ENCODE measurements at places on chromosomes 1 and 21.

DNA sequence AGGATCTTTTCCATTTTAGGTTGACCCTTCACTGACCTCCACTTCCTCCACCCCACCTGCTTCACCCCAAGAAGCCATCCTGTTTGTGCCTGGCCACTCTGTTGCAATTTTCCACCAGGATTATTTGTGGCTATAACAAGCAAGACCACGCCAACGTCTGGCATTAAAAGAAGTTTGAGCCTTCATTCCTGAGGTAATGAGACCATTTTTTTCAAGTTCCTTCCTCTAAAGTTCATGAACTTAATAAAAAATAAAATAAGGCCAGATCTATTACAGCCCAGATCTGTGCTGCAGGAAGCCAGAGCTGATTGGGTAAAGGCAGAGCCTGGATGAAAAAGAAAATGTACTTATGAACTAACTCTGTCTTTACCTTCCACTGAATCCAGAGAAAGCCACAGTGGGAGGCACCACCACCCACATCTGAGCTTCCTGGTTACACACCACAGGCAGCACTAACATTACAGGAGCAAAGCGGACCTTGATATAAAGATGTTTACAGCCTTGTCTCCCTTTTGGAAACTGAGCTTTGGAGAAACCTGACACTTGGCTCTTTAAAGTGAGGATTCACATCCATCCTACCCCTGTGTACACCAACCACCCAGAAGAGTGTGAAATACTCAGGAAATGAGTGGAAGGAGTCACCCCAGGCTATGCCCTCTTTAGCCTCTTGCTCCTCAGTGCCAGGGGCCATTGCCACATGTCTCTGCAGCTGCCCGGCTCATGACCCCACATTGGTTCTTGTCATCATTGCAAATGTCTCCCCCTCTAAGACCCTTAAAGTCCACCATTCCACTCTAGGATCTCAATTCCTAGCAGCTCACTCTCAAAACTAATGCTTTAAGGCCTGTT lies 293.6 kb downstream of the PLPP3 start:
- peak; percentile 34 for DNase-seq

GRCh38 chr1:239744851-239745250 lies 346.8 kb upstream of the FMN2 start:
- DNase-seq, result no peak

- peak; percentile 98 for DNase-seq
Observed at GRCh38 chr21:28069450-28069923, 923.2 kb downstream of the LTN1 start.

GRCh38 chr1:224092111-224092510 lies 21.8 kb upstream of the FBXO28 start:
- no peak for DNase-seq

GRCh38 chr1:99474350-99474893 lies 171.5 kb upstream of the PALMD start:
- DNase-seq, result no peak

DNA sequence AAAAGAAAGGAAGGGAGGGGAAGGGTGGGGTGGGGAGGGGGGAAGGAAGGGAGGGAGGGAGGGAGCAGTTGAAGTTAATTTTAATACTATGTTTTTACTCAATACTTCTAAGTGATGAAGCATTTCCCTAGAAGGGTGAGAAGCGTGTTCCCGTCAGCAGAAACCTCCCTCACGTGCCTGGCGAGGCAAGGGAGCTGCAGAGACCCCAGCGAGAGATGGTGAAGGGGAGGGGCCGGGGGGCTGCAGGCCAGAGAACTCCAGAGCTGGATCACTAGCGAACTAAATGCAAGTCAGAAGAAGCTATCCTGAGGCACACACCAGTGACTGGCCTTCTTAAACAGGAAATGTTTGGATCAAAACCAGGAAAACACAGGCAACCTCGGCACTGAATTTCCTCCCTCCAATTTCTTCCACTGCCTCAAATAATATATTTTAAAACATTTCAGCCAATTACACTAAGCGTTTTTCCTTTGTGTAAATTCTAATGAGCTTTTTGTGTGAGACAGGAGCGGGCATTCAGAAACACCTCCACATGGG lies 18.0 kb downstream of the WDR4 start:
- DNase-seq, result no peak

DNA sequence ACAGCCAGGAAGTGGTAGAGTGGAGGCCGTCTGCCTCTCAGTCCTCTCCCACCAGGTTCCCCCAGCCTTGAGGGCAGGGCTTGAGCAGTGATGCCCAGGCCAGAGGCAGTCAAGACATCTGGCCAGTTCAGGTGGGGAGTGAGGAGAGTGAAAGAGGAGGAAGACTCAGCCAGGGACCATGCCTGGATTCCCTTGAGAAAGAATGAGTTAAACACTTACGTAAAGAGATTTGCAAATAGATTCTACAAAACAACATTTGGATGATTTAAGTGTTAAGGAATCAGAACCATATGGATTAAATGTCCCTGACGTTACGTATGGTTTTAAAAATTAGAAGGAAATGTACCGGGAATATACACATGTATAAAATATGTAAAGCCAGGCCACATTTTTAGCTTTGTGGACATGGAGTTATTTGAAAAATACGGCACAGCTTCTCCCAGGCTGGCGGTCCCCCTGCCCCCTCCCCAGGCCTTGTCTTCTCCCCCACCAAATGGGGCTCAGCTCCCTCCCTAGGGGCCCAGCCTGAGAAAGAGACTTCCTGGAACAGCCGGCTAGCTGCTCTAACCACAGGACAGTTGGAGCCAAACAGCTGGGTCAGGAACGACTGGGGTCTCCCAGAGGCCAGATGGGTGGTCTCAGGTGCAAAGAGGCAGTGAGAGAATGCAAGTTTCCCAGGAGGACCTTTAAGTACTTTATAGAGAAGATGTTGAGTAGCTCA lies 188.3 kb upstream of the EDN2 start:
- DNase-seq, result peak; percentile 84

- DNase-seq, result no peak
Observed at GRCh38 chr1:80825067-80825466, 975.7 kb upstream of the ADGRL2 start.

- DNase-seq, result no peak
Observed at GRCh38 chr1:172680244-172680643, 21.3 kb downstream of the FASLG start.

DNA sequence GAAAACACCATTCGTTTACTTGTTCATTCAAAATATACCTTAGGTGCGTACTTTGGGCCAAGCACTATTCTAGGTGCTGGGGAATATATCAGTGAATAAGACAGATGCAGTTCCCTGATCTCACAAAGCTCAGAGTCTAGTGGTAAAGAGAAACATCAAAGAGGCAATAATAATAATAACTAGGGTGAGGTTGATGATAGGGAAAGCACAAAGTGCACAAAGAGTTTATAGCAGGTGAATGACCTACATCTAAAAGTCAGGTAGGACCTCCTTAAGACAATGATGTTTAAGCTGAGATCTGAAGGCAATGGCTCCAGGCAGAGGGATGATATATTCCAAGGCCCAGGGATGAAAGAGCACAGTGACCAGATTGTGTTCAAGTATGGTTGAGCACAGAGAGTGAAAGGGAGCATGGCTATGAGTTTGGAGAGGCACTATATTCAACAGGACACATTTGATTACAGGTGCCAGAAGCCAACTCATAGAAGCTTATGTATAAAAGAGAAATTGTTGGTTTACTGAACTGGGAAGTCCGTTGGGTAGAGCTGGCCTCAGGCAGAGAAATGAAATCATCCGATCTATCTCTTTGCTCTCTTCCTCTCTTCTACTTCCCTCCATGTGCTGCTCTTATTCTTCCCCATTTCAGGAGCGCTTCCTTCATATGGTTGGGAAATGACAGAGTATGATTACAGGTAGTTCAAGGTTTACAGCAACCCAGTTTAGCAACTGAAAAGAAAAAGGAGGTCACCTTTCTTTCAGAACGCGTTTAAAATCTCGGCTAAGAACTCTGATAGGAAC lies 23.0 kb upstream of the CCT8 start:
- no peak for DNase-seq

DNA sequence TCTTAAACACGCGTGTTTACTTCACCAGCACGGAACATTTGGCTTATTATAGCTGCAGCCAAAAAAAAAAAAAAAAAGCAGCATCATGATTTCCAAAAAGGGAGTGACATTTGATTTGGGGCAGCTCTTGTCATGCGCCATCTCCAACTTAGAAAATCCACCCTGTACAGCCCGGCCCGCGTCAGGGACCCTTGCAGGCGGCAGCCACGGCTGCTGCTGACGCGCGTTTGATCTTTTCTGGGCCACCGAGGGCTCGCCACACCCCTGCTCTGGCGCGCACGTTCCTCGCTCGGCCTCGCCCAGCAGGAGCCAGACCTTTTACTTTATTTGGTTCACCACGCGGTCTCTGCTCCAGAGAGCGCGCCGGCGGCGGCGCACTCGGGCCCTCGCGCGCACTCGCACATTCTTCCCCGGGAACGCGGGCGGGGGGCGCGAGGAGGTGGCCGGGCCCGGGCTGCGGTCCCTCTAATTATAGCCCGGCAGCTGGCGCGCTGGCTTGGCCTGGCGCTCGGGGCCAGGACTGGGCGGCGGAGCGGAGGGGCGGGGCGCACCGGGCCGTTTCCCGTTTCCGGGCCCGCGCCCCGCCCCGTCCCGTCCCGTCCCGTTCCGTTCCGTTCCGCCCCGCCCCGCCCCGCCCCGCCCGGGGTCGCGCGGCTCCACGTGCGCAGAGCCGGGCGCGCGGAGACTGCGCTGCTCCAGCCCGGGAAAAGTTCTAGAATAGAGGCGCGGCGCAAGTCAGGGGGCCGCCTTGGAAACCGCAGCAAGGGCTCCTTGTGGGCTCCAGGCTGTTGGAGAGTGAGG lies 10.2 kb downstream of the IRF2BP2 start:
- peak; percentile 84 for DNase-seq

GRCh38 chr1:47405697-47406096 lies 10.4 kb upstream of the FOXE3 start:
- DNase-seq, result no peak

- DNase-seq, result peak; percentile 21
Observed at GRCh38 chr1:230327892-230328284, 98.2 kb downstream of the PGBD5 start.

DNA sequence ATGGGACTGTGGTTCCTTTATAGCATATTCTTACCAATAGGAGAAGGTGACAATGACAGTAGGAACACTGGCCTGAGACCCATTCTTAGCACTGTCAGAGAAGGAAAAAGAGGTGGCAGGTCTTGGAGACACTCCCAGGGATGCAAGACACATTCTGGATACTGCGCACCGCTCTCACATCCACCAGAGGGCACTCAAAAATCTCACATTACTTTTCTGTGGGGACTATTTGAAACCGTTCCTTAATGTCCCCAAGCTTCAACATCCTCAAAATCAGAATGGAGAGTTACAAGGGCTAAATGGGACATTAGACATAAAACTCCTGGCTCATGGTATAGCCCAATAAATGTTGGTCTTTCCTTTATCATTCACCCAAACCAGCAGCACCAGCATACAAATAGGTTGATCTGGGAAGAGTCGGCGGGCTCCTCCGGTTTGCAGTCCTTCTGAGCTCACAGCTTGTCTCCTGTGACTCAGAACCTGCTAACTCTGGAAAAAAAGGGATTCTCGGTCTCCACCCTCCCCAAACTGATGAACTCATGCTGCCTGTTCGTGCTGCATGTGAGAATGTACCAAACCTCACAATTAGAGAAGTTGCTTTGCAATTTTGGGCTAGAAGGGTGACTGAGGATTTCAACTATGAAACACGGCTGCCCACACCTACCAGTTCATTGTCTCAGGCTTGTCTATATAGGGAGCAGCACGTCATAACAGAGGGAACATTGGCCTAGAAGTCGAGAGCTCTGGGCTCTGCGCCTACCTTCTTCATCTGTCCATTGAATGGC lies 40.2 kb downstream of the IL12RB2 start:
- peak; percentile 33 for DNase-seq

DNA sequence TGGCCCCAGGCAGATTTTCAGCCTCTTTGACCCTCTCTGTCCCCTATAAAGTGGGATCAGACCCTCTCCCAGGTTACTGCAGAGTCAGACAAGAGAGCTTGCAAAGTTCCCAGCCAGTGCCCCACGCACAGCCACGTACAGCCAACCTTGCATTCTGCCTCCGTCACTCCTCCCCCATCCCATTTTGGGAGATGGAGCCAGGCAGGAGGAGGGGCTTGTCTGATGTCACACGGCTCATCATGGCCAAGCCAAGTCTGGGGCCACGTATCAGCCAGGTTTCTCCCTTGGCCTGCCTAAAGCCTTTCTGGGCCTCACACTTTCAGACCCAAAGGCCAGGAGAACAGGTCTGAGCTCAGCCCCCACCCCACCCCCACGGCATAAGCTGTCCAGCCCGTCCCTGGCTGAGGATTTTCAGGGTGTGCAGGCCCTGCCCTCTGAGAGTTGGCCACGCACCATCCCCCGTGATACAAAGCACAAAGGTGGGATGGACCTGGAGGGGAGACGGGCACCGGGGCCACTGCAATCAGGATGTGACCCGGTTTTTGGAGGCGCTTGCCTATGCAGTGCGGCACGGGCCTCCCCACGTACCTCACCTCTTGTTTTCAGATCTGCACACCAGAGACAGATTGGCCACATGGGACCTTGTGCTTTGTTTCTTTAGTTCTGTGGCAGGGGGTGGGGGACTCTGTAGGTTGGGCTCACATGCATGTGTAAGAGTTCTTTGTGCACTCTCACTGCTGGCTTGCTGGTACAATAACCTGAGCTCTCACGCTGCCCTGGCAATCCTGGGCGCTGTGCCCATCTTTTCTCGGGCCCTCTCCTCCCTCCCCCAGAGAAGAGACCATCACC lies 47.6 kb downstream of the TRIM11 start:
- no peak for DNase-seq

GRCh38 chr1:152926091-152926490 lies 17.7 kb downstream of the IVL start:
- no peak for DNase-seq

- DNase-seq, result no peak
Observed at GRCh38 chr1:45621895-45622523, 1.8 kb downstream of the CCDC17 start.

DNA sequence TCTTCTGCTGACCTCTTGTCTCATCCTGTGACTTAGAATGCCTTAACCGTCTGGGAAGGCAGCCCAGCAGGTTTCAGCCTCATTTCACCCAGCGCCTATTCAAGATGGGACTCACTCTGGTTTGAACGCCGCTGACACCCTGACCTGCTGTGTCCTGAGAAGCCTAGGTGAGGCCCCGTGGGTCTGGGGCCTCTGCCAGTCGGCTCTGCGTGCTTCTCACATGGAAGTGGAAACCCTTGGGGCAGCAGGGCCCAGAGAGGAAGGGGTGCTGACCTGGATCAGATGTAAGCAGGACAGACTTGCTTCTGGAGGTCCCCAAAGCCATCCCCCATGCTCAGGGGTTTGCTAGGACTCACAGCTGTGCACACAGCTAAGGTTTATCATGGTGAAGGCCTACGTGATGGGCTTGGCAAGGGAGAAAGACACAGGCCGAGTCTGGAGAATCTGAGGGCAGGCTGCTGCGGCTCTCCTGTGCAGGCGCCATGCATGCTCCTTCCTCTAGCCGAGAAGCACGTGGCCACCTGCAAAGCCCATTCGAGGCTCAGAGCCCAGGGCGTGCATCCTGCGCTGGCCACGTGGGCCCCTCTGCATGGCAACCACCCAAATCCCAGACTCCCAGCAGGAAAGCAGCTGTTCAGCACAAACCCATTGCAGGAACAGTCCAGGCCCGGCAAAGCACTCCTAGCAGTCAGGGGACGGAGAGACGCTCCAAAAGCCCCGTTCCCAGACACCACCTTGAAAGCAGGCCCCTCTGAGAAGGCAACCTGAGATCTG lies 3.8 kb downstream of the TRPM2 start:
- no peak for DNase-seq

GRCh38 chr21:32770871-32771523 lies 558 bp downstream of the PAXBP1 start:
- peak; percentile 54 for DNase-seq
